ENCODE measurements at places on chromosomes 1 and 21.

DNA sequence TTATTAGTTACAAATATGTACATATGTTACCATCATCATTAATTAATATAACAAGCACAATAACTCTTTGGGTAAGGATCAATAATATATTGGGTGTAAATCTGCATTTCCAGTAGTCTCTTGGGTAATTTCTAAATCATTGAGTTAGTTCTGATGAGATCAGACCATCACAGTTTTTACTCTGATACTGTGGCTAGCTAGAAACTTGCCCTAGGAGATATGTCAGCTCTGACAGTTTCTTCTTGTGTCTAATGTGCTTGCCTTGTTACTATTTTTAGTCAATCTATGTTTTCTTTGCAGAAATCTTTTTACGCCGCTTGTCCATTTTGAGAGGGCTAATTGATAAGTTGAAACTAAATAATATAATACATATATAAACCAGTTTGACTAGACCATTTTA lies 285.6 kb upstream of the ST6GALNAC5 start:
- no peak for DNase-seq

- no peak for DNase-seq
Measured at GRCh38 chr1:169161496-169162194, 55.2 kb downstream of the ATP1B1 start.

DNA sequence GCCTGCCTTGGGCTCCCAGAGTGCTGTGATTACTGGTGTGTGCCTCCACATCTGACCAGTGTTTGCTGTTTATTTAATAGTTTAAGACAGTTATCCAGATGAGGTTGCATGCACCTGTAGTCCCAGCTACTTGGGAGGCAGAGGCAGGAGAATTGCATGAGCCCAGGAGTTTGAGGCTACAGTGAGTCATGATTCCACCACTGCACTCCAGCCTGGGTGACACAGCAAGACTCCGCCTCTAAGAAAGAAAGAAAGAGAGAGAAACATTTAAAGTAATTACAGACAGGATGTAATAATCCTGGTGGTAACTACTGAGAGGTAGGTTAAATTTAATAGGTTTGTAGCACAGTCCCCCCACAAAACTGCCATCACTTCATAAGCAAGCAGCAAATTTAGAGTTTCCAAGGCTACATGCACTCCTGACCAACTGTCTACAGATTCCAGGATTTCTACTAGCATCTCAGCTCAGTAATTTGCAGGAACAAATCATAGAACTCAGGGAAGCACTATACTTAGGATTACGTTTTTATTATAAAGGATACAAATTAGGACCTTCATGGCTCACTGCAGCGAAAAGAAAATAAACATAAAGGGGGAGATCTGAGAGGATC lies 89.6 kb downstream of the PKN2 start:
- peak; percentile 44 for DNase-seq

- DNase-seq = no peak
Measured at GRCh38 chr21:24939291-24939690, 668.0 kb downstream of the MRPL39 start.

DNA sequence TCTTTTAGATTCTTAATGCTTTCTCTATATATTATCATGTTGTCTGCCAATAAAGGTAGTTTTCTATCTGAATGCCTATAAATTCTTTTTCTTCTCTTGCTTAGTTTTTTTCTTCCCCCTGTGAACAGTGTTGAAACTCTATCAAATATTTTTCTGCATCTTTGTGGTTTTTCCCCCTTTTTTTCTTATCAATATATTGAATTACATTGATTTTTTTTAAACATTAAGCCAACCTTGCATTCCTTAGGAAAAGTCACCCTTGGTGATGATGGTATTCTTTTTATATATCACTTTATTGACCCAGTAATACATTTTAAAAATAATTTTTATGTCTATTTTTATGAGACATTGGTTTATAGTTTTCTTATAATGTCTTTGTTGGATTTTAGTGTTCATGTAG lies 131.7 kb downstream of the RABGAP1L start:
- no peak for DNase-seq

- no peak for DNase-seq
Measured at GRCh38 chr1:182589520-182589919, 464 bp upstream of the RNASEL start.

GRCh38 chr1:234755449-234755863 lies 145.5 kb upstream of the IRF2BP2 start:
- DNase-seq = no peak

DNA sequence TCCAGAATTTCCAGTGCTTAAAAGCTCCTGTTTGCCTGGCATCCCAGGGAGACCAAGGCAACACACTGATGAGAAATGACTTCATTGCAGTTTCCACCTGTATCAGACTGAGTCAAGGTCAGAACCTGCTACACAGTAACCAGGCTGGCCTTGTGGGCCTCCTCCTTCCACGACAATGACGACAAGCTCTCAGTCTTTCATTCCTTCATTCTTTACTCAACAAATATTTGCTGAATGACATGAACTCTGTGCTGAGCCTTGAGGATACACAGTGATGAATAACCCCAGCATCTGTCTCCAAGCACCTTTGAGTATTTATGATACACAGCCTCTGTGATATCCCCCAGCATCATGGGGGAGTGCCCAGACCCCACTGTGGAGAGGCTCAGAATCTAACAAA lies 8.9 kb upstream of the LCE5A start:
- DNase-seq = no peak

GRCh38 chr1:205170532-205171269 lies 40.8 kb downstream of the DSTYK start:
- DNase-seq = no peak

GRCh38 chr1:234495231-234495990 lies 16.4 kb upstream of the TARBP1 start:
- DNase-seq = peak; percentile 59

GRCh38 chr21:33299181-33299752 lies 25.5 kb upstream of the IFNAR1 start:
- DNase-seq = peak; percentile 21

GRCh38 chr1:247528812-247529474 lies 7.3 kb downstream of the OR2C3 start:
- no peak for DNase-seq

DNA sequence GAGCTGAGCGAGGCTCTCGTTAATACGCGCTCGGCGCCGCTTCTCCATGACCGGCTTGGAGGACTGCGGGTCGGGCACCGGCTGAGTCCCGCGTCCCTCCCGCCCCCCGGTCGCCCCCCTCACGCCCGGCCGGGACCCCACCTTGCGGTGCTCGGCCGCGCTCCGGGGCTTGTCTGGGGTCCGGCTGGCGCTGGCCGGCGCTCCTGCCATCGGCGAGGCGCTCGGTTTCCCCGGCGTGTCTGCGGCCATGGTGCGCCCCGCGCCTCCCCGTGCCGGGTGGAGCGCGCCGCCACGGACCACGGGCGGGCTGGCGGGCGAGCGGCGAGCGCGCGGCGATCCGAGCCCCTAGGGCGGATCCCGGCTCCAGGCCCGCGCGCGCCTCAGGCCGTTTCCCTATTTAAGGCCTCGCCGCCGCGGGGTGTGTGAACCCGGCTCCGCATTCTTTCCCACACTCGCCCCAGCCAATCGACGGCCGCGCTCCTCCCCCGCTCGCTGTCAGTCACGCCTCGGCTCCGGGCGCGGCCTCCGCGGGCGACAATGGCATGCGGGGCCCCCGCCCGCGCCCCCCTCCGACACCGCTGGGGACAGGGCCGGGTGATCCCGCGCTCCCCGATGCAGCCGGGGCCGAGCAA lies at the start of gene HES4:
TSS of gene HES4 (minus strand) at position 373 of the 632 bp plus-strand sequence. CDS start at position 249, 124 bp downstream.
- peak; percentile 94 for DNase-seq

GRCh38 chr1:245166471-245166885 lies 11.7 kb downstream of the KIF26B start:
- DNase-seq = peak; percentile 81

GRCh38 chr1:6003568-6004411 lies 11.6 kb upstream of the NPHP4 start:
- DNase-seq = peak; percentile 66

DNA sequence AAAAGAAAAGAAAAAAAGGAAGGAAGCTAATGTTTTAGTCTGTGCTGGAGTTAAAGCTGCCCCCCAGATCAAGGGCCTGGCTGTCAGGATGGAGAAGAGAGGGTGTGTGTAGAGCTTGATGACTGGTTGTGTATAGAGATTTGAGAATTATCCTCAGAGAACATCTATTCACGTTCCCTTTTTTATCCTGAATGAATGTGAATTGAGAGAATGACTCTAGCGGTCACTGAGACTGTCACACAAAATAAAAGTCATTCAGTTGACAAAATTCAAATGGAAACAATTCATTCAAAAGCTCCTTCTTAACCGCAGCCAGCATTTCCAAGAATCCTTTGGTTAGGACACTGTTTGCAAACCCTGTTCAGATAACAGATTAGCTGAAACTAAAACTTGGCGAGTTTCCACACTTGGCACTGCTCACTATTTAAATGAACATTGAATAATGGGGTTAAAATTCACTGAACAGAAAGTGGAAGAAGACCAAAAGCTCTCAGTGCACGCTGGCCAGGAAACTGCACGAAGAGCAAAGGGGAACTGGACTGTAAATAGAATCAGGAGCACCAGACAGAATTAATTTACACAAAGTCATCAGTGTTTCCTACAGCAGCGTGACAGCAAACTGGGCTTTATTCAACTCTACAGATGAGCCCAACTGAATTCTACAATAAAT lies 13.6 kb upstream of the FAM89A start:
- DNase-seq = no peak

DNA sequence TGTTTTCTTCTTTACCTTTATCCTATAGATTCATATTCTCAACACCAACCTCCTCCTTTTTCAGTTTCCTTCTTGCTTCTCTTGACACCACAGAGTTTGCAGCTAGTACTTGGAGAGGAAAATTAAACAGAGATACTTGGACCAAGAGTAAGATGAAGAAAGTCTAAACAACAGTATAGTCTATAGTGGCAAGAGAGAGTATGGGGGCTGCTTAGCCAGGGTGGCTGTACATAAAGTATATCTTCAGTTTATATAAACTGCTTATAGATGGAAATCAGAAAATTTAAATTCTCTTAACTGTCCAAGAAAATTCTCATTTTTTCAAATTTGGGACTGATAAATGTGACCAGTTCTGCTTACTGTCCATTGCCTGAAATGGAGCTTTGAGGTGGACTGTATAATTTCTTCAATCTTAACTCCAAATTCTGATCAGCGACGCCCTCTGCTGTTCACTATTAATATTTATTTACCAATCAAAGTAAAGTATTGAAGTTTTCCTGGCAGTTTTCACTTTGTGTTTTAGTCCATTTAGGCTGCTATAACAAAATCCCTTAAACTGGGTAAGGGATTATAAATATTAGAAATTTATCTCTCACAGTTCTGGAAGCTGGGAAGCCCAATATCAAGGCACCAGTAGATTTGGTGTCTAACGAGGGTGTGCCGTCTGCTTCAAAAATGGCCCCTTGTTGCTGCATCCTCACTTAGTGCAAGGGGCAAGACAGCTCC lies 14.8 kb upstream of the METTL18 start:
- no peak for DNase-seq

DNA sequence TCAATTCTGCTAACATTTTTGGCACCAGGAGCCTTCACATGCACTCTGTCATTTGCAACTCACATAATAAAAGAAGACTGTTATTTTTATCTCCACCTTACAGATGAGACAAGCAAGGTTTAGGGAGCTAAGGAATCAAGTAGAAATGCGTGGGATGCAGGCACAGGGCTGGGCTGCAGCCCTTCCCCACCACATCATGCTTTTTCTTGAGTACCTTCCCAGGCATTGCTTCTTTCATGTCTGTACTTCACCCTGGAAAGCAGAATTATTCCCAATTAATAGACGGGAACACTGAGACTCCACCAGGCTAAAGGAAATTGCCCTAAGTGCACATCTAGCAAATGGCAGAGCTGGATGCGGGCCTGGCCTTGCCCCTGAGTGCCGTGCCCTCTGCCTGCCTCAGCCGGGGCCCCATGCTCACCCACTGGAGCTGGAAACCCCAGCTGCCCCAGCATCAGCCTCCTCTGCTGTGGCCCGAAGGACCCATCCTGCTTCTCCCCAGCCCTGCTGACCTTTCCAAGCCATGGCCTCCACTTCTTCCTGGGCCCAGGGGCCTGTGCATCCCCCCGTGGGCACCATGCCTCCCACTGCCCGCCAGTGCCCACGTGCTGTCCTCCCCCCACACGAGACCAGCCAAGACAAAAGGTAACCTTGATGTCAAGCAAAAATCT lies 257.5 kb downstream of the TOMM20 start:
- DNase-seq = no peak

GRCh38 chr1:32390904-32391870 lies 3.1 kb downstream of the BSDC1 start:
- DNase-seq = no peak

- no peak for DNase-seq
Measured at GRCh38 chr1:227489572-227489971, 73.8 kb upstream of the ZNF678 start.

- peak; percentile 25 for DNase-seq
Measured at GRCh38 chr1:55893155-55893554, 678.0 kb upstream of the USP24 start.

DNA sequence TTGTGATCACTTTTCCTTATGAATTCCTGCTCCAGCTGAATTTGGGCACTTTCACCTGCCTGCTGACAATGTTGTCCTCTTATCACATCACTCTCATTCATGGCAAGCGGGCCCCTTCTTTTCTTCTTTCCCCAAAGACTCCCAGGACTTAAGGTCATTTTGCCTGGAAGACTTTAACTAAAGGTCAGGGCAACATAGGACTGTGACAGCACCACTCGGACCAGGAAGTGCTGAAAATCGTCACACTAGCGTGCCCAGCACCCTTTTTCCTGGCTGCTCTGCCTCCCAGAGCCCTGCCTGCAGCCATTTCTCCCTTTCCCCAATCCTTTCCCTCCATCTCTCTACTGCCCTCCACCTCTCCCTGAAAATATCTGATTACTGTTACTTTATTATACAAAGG lies 35.4 kb downstream of the CD34 start:
- DNase-seq = no peak

GRCh38 chr1:172960454-172961208 lies 90.1 kb downstream of the TNFSF18 start:
- DNase-seq = no peak

DNA sequence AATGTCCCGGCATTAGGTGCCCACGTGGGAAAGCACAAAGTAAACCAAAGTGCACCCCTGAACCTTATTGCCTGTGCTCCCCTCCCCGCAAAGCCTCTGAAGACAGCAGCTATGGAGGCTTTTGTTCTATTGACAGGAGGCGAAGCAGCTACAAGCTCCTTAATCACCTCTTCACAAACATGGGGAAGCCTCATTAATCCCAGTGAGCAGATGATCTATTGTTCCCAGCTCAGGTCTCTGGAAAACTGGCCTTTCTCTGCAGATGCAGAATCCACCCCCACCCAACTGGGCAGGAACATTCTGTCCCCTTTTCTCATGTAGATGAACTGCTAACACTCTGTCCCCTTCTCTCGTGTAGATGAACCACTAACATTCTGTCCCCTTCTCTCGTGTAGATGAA lies 190.5 kb upstream of the CSF3R start:
- DNase-seq = peak; percentile 8
